ENCODE measurements at places on chromosomes 2 and 18.

DNA sequence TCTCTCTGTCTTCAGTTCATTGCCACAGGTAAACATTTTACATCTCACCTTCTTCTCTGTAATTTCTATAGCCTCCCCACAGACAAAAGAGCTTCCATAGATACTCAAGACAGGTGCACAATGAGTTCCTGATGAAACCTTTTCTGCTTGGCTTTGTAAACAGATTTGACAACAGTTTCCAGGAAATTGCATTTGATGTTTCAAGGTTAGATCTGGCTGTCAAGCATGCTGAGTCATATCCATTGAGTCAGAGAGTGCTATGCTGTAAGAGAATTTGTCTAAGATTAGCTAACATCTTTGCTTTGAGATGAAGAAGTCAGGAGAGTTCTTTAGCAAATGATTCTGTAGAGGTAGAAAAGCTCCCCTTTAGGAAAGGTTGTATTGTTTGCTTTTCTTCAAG lies 40.6 kb upstream of the MAP2 start:
- DNase-seq, result peak; percentile 86

- DNase-seq, result no peak
Observed at GRCh38 chr2:106581328-106581727, 94.2 kb downstream of the CD8B2 start.

DNA sequence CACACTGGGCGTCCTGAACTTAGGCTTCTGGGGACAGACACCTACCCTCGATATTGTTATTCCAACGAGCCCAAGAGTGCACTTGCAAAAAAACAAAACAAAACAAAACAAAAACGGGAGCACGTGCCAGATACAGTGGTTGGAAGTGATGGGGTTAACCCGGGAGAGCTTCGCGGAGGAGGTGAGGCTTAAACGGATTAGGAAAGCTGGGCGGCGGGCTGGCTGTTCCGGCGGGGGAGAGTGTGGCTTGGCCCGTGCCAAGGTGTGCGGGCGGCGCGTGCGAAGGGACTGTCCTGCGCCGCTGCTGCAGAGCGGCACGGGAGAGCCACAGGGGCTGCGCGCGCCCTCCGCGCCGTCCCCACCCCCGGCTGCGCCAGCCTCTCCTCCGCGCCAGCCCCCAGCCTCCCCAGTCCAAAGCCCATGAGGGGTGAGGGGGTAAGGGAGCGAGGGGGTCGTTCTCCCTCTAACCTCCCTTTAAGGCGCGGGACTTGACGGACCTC lies 1.5 kb upstream of the SLC30A3 start:
- no peak for DNase-seq

GRCh38 chr18:56030060-56030459 lies 442.1 kb upstream of the TCF4 start:
- no peak for DNase-seq

DNA sequence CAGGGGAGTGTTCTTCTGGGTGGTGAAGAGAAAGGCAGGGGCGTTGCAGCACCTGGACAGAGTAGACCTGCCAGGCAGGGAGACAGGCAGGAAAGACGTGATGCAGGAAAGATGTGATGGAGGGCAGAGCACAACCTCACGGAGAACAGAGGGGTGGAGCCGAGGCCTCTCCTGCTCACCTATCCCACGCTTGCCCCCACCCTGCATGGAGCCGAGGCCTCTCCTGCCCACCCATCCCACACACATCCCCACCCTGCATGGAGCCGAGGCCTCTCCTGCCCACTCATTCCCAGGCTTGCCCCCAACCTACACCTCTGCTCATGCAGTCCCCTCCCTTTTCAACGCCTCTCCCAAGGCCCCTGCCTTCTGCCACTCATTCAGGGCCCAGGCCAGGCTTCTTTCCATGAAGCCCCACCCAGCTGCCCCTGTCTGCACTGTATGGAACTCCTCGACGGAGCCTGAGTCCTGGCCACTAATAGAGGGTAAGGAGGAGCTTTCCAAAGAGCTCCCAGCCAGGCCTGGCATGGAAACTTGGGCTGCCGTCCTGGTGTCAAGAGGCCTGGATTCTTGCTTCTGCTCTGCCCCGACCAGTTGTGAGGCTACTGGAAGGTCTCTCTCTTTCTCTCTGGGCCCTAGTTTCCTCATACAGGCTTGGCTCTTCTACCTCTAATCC lies 32.0 kb upstream of the LOXHD1 start:
- no peak for DNase-seq

DNA sequence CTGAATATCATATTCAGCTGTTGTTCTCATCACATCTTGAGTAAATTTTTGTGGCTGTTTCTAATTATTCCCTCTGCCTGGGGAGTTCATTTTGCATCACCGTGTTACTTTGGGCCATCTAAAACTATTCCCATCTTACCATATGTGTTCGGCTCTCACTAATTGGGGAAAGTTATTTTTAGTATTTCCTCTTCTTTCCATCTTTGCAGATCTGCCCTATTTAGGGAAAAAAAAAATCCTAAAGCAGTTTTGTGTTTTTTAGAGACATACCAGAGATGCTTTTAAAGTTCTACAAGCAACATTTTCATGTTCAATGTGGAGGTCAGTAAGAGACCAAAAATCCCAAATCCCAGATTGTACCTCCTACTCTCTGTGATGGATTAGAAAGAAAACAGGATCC lies 111.3 kb upstream of the NDUFV2 start:
- DNase-seq, result peak; percentile 31

DNA sequence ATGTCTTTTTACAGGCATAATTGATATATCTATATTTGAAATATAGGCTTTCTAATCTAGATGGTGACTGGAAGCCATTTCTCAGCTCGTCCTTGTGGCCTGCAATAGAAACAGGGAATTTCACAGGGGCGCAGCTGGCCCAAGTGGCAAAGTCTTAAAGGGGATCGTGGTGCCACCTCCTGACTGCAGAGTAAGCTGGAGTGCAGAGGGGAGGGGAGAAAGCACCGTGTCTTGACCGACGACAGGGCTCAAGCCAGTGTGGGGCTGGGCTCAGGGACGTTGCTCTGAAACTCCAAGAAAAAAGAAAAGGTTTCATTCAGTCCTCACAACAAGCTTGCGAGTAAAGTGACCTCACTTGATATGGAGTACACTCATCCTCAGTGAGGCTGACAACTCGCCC lies 255.1 kb downstream of the DCDC2C start:
- no peak for DNase-seq

- no peak for DNase-seq
Observed at GRCh38 chr2:212050871-212051270, 487.7 kb downstream of the ERBB4 start.

GRCh38 chr2:38654528-38655381 lies 11.2 kb upstream of the GALM start:
- no peak for DNase-seq

- no peak for DNase-seq
Observed at GRCh38 chr2:88698027-88698413, 6.5 kb downstream of the RPIA start.

- DNase-seq, result peak; percentile 98
Observed at GRCh38 chr2:167140767-167141166, 252.5 kb downstream of the XIRP2 start.

DNA sequence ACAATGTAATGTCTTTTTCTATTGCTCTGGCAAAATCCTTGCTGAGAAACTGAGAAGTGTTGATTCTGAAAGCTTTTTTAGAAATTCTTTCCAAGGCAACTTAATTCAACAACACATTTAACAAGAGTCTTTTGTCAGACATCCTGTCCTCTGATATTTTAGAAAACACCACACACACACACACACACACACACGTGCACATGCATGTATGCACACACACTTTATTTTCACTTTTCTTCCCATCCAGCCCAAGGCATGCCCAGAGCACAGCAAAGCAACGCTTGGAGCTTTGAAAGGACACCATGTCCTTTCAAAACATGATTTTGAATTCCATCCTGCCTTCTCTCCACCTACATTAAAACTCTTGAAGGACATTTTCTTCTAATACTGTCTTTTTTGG lies 116.1 kb downstream of the ATL2 start:
- DNase-seq, result no peak
